Activated T-helper 1 cell treated with Interleukin-2 at 50 U/mL for 16 hours (primary cell): ENCODE measurements at places on chromosomes 12 and 14.
A peak's percentile ranks its signal among the peaks of the same experiment; 100 is the strongest.

- DNase-seq, result peak; percentile 30
These were observed 37.3 kb upstream of the RCOR1 start for GRCh38 chr14:102554821-102555819.

DNA sequence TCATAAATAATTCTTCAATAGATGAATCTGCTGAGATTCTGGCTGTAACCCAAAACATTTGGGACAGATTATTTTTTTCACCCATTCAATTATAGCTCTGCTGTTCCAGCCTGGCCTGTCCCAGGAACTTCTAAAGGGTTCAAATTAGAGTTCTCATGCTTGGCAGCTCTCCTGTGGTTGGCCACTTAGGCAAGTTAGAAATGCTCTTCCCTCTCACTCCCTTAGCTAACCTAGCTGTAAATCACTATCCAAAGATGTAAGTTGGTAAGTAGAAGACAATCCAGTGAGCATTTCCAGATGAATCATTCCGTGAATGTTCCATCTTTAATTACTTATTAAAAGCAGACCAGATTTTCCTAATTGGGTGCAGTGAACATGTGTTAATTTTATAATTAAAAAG, 760.4 kb upstream of the TBX3 start:
- DNase-seq, result no peak

DNA sequence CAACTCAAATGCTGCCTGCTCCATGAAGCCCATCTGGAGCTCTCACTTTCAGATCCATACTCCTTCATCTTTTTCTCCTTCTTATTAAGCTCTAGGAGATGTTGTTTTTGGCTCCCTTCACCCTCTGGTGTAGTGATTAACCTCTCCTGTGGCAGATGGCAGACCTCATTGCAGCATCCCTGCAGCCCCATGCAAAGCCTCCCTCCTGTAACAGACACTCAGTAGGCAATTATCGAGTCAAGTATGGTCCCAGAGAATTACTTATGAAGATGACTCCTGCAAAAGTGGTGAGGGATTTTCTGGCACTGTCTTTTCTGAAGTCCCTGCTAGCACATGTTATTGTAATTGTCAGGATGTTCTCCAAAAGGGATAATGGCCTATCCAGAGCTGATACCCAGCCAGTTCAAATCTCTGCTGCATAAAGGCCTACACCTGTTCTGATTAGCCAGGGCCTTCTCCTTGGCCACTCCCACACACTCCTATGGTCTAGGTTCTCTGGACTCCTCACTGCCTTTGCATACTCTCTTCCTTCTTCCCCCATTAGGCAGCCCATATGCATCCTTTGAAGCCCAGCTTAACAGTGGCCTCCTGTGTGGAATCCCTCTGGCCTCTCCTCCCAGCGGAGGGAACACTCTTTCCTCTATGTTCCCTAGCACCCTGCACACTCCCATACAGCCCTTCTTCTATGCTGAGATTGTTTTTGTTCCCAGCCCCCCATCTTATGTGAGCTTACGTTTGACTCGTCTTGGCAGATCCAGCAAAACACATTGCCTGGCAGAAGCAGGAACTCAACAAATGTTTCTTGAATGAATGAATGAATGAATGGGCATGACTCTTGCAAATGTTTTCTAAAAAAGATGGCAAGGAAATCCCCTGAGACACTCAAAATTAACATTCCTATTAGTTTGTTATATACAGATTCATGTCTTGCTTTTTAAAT, 43.9 kb upstream of the MDM1 start:
- DNase-seq, result no peak

- DNase-seq, result no peak
These were observed 10.1 kb downstream of the RITA1 start for GRCh38 chr12:113195598-113195997.

- DNase-seq, result no peak
These were observed 83.7 kb downstream of the TNFAIP2 start for GRCh38 chr14:103206836-103207387.

- DNase-seq, result no peak
These were observed 99.4 kb downstream of the LGMN start for GRCh38 chr14:92649066-92649465.

DNA sequence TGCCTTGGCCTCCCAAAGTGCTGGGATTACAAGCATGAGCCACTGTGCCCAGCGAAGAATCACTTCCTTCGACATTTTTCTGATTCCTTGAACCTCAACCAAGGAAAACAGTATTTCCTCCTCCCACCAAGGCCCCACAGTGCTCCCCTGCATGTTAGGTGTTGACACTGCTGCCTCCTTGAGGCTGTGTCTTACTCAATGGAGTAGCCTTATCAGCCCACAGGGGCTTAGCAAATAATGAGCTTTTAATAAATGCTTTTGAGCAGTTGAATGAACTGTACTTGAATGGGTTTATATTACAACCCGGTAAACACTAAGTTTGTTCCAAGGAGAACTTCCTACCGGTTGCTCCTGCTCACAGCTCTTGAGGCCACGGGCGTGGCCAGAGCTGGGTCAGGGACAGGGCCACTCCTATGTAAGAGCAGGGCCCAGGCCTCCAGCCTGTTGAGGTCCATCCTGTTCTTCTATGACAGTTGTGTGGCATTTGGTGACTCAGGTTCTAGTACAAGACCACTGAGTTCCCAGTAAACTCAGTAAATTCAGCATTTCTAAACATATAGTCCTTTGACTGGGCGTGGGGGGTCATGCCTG, 36.8 kb upstream of the TUBA1A start:
- no peak for DNase-seq

GRCh38 chr14:93737634-93738033, 50.7 kb downstream of the PRIMA1 start:
- no peak for DNase-seq

DNA sequence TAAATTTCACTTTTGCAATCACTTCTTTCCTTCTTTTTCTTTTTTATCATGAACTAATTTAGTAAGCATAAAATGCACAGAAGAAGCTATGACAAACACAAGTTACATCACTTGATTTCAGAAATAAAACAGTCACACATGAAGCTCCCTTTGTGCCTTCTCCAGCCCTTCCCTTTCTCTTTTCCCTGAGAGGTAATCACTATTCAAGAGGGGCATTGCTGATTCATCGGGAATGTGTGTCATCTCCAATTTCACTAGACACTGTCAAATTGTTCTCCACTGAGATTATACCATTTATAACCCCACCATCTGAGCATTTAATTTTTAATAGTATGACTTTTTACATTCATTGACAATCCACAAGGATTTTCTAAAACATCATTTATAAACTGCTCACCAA, 91.6 kb upstream of the PTPRQ start:
- no peak for DNase-seq

DNA sequence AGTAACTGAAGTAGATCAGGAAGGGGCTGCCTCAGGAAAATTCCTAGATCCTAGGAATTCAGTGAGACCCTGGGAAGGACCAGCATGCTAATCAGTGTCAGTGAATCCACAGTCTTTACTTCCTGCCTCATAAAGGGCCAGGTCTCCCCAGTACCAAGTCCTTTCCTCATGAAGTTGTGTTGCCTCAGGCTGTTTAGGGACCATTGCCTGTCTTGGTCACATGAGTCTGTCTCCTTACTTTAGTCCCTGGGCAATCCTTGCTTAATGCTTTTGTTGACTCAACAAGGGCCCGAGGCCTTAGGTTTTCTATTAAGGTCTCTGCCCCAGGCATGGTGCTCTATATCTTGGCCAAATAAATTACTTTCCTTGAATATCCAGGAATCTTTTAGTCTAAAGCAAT, 16.1 kb upstream of the ATF1 start:
- no peak for DNase-seq

DNA sequence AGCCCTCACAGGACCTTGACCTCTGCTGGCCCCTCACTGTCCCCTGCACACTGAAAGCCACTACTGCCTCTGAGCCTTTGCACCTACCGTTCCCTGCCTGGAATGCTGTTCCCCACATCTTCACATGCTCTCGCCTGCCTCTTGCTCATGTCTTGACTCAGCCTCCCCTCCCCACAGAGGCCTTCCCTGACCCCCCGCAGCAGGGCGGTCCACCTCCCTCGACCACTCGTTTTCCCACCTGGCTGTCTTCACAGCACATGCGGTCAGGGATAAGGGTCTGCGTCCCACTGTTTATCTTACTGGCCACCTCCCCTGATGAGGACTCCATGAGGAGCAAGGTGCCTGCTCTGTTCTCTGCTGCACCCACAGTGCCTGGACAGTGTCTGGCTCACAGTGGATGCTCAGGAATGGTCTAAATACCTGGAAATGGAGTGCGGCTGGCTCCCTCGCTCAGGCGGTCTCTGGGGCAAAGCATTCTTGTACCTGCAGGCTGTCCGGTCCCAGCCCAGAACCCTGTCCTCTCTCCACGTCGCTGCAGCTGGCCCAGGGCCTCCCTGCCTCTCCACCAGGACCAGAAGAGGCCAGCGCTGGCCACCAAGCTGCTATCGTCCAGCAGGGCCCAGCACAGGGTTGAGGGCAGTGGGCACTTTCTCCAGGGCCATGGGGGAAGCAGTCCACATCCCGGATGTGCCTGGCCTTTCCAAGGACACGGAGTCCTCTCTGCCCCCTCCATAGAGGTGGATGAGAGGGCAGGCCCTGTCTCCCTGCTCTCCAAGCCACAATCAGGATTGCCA, 107.4 kb downstream of the NCOR2 start:
- DNase-seq, result no peak

GRCh38 chr12:76690921-76691700, 72.8 kb upstream of the ZDHHC17 start:
- no peak for DNase-seq

GRCh38 chr14:94392510-94392935, 4.1 kb upstream of the SERPINA1 start:
- no peak for DNase-seq

GRCh38 chr12:121630791-121631355, 4.5 kb downstream of the ORAI1 start:
- DNase-seq, result no peak

DNA sequence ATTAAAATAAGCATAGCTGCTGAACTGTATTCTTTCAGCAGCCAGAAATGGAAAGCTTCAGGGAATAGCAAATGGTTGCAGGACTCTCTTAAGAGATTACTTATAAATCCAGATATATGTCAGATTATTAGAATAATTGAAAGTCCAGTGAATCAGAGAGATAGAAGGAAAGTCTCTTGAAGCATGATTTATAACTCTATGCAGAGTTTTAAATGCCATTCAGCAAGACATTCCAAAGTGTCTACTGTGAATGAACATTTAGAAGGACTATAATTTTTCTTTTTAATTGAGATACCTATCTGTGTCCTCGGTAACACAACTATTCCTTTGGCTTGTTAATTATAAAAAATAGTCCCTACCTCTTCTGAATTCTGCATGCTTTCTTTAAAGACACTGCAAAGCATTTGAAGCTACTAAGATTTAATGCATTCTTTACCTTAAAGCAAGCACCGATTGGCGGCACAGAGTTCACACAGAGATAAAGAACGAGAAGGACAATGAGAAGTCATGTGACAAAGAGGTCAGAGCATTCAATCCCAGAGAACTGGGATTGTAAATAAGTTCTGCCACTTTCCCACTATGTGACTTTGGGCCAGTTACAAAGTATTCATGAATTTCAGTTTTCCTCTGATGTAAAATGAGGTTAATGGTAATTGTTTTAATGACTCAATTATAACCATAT, 371.0 kb upstream of the ATP2B1 start:
- no peak for DNase-seq

DNA sequence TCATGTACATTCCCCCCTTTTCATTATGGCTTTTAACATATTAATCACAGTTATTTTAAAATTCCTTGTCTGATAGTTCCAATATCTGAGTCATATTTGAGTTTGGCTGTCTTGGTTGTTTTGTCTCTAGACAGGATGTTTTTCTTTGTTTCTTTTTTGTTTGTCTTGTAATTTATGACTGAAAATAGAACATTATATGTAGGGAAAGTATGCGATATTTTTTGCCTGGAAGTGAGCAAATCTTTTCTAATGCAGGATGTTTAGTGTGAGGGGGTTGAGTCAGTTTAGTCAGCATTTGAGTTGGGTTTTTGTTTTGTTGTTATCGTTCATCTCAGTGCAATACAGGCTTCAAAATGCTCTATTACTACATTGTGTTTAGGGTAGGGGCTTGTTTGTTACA, 239.7 kb downstream of the SNAPC1 start:
- no peak for DNase-seq

DNA sequence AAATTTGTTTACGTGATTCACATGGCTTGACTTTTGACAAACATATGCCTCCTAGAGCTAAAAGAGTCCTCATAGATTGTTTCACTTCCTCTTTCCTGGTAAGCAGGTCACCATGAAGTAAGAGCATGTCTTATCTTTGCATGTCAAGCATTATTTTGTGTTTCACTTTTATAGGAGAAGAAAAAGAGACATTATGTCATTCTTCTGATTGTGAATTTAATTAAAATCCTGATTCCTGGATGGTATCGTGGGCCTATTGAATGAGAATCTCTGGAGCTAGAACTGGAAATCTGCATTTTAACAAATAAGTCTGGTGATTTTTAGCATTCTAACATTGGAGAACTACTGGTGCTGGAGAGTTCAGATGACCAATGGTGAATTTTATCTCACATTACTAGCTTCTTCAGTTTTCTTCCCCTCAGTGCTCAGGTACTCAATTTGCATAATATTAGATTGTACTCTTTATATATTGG, 218.6 kb upstream of the ATP2B1 start:
- no peak for DNase-seq

DNA sequence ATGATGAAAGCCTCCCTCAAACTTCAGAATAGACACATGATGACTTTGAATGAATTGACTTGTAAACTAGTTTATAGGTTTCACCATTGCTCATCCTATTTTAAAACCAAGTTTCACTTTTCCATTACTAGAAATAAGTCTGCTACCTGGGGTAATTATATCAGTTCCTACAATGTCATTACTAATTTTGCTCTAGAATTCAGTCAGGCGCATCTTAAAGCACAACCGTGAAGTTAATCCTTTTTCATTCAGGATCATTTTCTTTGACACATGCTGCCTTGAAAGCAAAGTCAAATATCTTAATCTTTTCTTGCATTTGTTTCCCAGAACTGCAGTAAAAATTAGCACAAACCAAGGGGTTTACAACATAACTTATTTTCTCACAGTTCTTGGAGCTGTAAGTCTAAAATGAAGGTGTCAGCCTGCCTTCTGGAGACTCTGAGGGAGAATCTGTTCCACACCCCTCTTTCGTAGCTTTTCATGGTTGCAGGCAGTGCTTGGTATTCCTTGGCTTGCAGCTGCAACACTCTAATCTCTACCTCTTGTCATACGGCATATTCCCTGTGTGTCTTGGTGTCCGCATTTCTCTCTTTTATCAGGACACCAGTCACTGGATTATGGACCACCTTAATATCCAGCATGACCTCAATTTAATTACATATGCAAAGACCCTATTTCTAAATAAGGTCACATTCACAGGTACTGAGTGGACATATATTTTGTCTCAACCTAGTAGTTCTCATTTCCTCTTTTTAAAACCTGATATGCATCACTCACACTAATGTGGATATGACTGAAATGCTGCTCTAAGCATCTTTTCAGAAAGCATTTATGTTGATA, 114.3 kb upstream of the PDZRN4 start:
- no peak for DNase-seq

DNA sequence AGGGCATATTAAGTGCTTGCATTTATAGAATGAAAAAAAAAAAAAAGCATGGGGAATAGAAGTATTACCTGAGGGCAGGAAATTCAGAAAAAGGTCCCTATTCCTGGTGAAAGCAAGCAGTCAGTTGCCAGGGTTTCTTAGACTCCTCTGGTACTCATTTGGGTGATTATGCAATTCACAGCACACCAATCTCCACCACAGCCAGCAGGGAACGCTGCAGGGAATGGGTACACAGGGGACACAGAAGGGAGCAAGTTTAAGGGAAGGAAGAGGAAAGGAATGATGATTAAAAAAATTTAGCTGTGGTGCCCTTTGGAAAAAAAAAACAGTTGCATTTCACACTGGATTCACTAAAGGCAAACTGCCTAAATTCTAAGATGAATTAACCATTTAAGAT, 14.2 kb downstream of the BLTP3B start:
- DNase-seq, result no peak

- no peak for DNase-seq
These were observed 2.2 kb upstream of the LMO3 start for GRCh38 chr12:16607906-16608775.
